Suprapubic skin (tissue), 4 donors: ENCODE measurements at places on chromosomes 13 and 19. TPM values are rescaled to one million over a fixed set of nuclear protein-coding genes. Genes with fewer than 3 reads are reported as not detected.

The GADD45B gene
- total RNA-seq, result 77.2 TPM

The FFAR1 gene
- total RNA-seq, result not detected

The SIGLEC8 gene
- total RNA-seq, result not detected

The RASGRP4 gene
- total RNA-seq, result 2.0 TPM

The RCBTB2 gene
- 4.2 TPM for total RNA-seq

The FUT6 gene
- 1.4 TPM for total RNA-seq

The TSSK6 gene
- 1.9 TPM for total RNA-seq

The ZIC2 gene
- total RNA-seq, result not detected

The NLRP7 gene
- not detected for total RNA-seq

The RASL11A gene
- total RNA-seq, result 15.2 TPM

The AP1M2 gene
- 65.9 TPM for total RNA-seq

The CD33 gene
- 2.1 TPM for total RNA-seq

The LRP3 gene
- 17.1 TPM for total RNA-seq

The GAPDHS gene
- total RNA-seq, result 5.1 TPM

The NACC1 gene
- 29.1 TPM for total RNA-seq

The C19orf73 gene
- not detected for total RNA-seq

The CYP2B6 gene
- not detected for total RNA-seq

The UHRF1 gene
- total RNA-seq, result 3.3 TPM

The MADCAM1 gene
- total RNA-seq, result not detected

The CD79A gene
- total RNA-seq, result not detected

The FAM216B gene
- not detected for total RNA-seq

The OR7A5 gene
- 3.0 TPM for total RNA-seq

The PIBF1 gene
- 9.9 TPM for total RNA-seq

The ZNF836 gene
- 15.5 TPM for total RNA-seq

The PROSER1 gene
- total RNA-seq, result 18.3 TPM

The MISP3 gene
- total RNA-seq, result 18.5 TPM

The WDR62 gene
- total RNA-seq, result 1.4 TPM

The MEDAG gene
- total RNA-seq, result 15.9 TPM

The TINCR gene
- 184 TPM for total RNA-seq

The SIGLEC6 gene
- total RNA-seq, result 0.26 TPM
